ENCODE measurements at places on chromosomes 12 and 14. TPM values are rescaled to one million over a fixed set of nuclear protein-coding genes. Genes with fewer than 3 reads are reported as not detected.

- DNase-seq, result no peak
These were observed 14.5 kb downstream of the BCL7A start for GRCh38 chr12:122036153-122036552.

DNA sequence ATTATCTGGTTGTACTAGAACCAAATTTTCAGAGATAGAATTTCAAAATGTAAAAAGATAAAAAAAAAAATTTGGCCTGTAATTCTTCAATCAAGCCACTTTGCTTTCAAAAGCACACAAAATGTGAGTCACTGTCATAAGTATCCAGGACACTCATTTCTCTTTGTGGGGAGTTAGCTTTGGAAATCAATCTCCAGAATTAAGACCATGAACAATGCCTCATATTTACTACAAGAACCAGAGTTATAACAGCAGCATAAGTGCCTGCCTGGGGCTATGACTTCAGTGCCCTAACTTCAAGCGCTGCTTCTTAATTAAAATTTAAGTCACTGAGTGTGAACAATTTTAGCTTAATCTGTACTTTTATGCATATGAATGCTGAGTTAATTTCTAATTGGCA lies 162.1 kb downstream of the C12orf42 start:
- no peak for DNase-seq

DNA sequence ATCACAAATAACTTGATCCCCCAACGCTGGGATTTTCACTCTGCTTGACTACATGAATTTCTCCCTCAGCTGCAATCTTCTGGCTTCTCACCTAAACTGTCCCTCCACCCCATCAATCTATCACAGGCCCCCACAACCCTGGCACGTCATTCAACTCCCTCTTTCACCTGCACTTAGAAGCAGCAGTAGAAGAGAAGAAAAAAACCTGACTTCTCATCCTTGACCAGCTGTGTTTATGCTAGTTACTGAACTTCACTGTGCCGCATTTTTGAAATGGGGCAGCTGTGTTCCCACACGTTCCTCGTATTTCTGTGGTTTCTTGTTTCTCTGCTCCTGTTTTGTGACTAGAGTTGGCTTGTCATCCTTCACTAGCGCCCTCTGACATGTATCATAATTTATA lies 35.0 kb downstream of the ITPR2 start:
- DNase-seq, result no peak

- DNase-seq, result no peak
These were observed 124.8 kb downstream of the TMTC3 start for GRCh38 chr12:88266806-88267360.

TGM1 gene
- 770 TPM for total RNA-seq

P2RX2 gene
- 0.35 TPM for total RNA-seq

- no peak for DNase-seq
These were observed 98.2 kb downstream of the SSPN start for GRCh38 chr12:26293612-26294011.

GRCh38 chr12:27840229-27840999 lies 60.4 kb upstream of the MANSC4 start:
- DNase-seq, result no peak

- DNase-seq, result no peak
These were observed 13.0 kb downstream of the CLEC2B start for GRCh38 chr12:9856151-9856550.

ALKBH1 gene
- 8.8 TPM for total RNA-seq

- DNase-seq, result no peak
These were observed 111.3 kb upstream of the FKBP4 start for GRCh38 chr12:2683283-2684025.

DNA sequence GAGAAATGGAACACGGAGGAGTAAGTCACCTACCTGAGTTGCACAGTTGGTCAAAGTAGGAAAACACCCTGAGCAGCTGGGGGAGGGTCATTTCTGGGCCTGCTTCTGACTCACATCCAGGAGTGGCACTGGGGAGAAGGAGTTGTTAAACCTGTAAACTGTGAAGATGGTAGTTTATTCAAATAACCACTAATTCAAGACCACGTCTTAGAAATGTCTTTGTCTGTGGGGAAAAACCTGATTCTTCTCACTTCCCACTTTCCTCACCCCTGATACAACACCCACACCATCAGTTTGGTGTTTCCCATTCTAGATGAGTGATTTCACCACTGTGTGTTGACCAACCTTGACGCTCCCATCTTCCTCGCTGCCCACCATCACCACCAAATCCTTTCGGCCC lies 207.1 kb downstream of the ANO4 start:
- no peak for DNase-seq

GRCh38 chr14:73393375-73393774 lies 65.0 kb downstream of the NUMB start:
- no peak for DNase-seq

DNA sequence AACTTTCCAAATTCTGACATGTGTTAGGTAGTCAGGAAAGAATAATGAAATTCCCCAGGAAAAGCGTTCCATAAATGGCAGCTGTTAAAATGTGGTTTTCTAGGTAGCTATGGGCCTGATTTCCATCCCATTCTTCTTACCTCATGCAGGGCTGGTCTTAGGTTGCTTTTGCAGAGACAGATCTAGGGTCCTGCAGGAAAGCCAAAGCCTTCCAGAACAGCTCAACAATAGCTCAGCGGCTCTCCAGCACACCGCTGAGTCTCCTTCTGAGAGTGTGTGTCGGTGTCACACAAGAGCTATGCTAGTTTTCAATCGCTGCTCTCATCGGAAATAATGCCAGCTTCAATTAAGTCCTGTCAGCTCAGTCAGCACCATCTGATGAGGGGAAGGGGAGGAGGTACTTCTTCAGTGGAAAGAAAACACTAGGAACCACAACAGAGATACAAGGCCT lies 106.7 kb downstream of the TMEM30B start:
- no peak for DNase-seq

DNA sequence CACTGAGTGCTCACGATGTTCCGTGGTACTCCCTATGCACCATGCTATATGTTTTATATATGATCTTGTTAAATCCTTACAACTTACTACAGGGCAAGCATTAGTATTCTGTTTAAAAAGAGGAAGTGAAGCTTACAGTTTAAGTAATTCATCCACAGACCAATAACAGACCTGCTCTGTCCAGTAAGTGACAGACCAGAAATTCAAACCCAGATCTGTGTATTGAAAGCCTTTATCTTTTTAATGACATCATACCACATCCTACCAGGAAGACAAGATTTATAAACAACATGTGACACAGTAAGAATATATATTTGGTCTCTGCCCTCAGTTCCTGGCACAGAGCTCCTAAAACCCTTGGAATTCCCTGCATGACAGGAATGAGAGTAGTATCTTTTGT lies 206.5 kb downstream of the STXBP6 start:
- no peak for DNase-seq

- DNase-seq, result no peak
These were observed 942.6 kb downstream of the GALC start for GRCh38 chr14:87050421-87050820.

DNA sequence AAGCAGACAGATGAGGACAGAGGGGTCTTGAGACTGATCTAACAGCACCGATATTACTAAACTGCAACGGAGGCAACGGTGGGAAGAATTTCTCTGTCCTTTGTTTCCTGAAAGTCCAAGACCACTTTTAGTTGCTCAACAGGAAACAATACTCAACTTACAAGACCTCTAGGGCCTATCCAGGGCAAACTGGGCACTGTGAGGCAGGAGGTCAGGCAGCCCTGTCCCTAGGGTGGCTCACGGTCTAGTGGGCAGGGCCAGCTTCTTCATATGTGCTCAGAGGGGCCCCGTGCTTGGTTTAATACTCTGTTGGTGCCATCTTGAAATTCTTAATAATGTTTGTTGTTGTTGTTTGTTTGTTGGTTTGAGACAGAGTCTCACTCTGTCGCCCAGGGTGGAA lies 14.2 kb downstream of the SSH1 start:
- DNase-seq, result no peak

PRIMA1 gene
- total RNA-seq, result 5.0 TPM

CPM gene
- 28.3 TPM for total RNA-seq

DNA sequence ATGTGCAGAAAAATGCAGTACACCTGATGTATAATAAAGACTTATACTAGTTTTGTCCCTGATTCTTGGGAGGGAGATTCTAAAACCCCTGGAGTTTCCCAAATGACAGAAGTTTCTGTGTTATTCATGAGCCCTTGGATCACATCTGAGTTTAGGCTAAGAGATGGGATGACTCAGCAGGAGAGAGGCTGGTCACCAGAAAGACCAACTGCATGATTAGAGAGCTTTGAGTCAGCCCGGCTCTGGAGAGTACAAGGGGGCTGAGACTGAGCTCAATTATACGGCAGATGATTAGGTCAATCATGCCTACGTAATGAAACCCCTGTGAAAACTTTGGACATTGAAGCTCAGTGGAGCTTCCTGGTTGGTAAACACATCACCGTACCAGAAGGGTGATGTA lies 174.2 kb downstream of the SSPN start:
- DNase-seq, result no peak

- no peak for DNase-seq
These were observed 71.9 kb downstream of the NUAK1 start for GRCh38 chr12:106066726-106067325.

DNA sequence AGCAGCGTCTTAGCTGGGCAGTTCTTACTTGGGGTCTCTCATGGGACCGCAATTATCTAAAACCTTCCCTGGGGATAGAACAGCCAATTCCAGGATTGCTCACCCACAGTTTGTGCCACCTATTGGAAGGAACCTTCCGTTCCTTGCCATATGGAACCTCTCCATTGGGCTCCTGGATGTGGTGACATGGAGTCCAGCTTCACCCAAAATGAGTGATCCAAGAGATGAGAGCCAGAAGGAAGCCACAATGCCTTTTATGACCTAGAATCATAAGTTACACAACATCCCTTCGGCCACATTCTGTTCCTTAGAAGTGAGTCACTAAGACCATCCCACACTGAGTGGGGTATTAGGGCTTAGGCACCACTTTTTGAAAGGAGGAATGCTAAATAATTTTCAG lies 164.4 kb downstream of the FBXL14 start:
- no peak for DNase-seq

SRSF9 gene
- 128 TPM for total RNA-seq

DNA sequence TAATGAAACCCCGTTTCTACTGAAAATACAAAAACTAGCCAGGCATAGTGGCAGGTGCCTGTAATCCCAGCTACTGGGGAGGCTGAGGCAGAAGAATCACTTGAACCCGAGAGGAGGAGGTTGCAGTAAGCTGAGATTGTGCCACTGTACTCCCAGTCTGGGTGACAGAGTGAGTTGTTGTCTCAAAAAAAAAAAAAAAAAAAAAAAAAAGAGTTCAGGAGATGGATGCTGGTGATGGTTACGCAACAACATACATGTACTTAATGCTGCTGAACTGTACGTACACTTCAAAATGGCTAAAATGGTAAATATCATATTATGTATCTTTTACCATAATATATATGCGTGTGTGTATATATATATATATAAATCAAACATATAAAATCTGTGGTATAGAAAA lies 29.0 kb downstream of the ACTN1 start:
- no peak for DNase-seq

RDH12 gene
- total RNA-seq, result 31.8 TPM

GRCh38 chr12:52093346-52093745 lies 13.8 kb downstream of the SMIM41 start:
- no peak for DNase-seq

GRCh38 chr12:113067987-113068935 lies 11.7 kb downstream of the DTX1 start:
- no peak for DNase-seq

DNA sequence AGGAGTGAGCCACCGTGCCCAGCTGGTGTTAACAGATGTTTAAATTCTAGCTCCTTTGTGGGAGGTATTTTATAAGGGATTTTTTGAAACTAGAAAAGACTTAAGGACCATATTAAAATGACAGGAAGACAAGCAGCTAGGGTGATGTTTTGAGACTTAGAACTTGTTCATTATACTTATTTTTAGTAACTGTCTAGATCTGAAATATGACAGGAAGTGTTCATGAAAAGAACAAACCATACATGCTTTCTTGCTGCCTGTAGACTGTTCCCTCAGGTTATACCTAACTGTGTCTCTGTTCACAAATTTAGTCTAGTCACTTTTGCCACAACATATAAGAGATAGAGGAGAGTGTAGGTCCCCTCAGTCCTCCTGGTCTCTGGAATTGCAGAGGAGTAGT lies 36.9 kb upstream of the KCNH3 start:
- no peak for DNase-seq

RAD9B gene
- 0.40 TPM for total RNA-seq

CD4 gene
- 11.8 TPM for total RNA-seq

GRCh38 chr12:106035421-106035820 lies 103.3 kb downstream of the NUAK1 start:
- DNase-seq, result no peak

DNA sequence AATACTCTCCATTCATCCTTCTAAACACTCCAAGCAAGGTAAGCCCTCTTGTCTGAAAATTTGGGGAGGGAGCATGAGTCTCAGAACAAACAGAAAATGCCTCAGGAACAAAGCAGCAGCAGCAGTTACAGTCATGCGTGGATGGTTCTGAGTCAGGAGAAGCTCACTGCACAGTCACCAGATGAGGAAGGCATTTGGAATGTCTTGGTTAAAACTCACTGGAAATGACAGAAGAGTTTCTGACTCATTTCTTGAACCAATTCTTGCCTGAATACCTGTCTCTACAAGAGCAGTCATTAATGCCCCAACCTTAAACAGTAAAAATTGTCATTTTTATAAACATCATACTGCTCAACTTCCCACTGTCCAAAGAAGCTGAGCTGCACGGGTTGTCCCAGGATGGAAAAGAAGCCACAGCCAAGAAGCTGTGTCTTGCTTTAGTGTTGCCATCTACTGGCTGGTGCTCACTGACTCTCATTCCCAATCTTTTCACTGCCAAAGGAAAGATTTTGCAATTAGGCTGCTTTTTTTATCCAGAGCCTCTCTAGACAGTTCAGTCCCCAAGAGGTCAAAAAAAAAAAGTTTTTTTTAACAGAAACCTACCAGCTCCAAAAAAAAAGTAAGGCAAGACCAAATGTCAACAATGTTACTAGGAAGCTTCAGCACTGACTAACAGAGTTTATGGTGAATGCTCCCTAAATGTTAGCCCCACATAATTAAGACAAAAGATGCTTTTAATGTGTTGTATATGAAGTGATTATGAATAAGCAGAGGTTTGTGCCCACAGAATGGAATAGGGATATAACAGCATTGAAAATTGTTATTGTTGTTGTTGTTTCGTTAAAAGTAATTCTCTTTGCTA lies 40.4 kb downstream of the KICS2 start:
- no peak for DNase-seq

DNA sequence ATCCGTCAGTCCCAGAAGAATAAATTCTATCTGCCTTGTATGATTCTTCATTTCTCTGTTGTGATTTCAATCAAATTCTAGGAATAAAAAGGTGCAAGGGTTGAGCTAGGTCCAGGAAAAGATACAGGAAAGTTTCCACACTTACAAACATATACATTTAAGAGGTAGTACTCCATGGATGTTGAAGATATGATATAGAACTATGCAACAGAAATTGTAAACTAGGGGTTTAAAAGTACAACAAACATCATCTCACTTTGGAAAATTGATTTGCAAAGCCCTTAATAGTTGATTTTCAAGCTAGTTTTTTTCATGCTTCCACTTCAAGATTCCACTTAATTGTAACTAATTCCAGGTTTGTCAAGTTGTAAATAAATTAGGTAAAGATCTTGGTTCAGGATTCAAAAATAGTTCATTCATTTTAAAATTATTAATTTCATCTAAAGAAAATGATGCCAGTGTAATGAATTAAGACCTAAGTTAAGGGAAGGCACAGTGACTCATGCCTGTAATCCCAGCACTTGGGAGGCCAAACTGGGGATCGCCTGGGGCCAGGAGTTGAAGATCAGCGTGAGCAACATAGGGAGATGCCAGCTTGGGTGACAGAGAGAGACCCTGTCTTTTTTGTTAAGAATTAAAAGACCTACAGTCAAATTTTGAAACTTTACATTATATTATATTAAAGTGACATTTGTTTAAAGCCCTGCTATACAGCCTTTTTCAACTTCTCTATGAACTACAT lies at the start of gene OR6C70:
Gene OR6C70 (minus strand): TSS at position 51 of the 742 bp plus-strand sequence. CDS start 0 bp downstream, at position 51.
- DNase-seq, result no peak

IL23A gene
- 28.6 TPM for total RNA-seq

LRRC74A gene
- not detected for total RNA-seq

Data from esophagus squamous epithelium (tissue), 5 donors.